NCI-H2029 (cell line): ENCODE measurements at places on chromosomes 11 and 22.

DNA sequence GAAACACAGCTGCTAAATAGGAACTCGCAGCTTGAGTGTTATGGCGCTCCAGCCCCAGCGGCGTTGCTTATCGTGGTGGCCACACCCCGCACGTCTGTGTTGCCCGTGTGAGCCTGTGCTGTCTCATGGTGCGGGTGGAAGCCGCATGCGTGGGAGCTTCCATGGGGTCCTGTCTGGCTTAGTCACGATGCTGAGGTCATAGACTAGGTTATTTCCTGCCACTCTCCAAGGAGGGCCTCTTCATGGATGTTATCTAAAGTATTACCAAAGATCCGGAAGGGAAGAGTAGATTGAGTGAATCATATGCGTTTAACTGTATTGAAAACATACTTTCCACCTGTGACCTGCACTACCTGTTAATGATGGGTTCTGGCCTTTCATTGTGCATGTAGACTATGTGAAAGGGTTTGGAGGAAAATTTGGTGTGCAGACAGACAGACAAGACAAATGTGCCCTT is 21.7 kb downstream of the CTTN start:
- DNase-seq: no peak

- no peak for DNase-seq
Measured at GRCh38 chr11:32315121-32315520, 120.2 kb downstream of the WT1 start.

DNA sequence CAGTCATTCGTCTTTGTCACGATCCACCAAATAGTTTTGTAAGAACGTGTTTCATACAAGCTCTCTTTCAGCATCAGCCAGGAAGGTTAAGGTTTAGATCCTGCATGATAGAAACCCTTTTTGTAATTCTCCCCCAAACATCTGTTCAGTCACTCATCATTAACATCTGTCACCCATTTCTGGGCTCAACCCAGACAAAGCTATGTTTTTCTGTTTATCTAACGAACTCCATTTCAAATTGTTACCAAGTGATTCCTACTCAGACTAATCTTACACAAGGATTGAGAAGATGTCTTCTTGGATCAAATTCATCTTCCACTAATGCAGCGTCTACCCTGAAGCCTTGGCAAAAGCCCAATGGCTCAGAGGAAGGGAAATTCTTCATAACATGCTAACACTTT is 58.8 kb downstream of the FZD4 start:
- DNase-seq: no peak

- no peak for DNase-seq
Measured at GRCh38 chr22:33467620-33468095, 409.5 kb upstream of the SYN3 start.

GRCh38 chr11:2902784-2903671 is 17.5 kb upstream of the CDKN1C start:
- DNase-seq: no peak

DNA sequence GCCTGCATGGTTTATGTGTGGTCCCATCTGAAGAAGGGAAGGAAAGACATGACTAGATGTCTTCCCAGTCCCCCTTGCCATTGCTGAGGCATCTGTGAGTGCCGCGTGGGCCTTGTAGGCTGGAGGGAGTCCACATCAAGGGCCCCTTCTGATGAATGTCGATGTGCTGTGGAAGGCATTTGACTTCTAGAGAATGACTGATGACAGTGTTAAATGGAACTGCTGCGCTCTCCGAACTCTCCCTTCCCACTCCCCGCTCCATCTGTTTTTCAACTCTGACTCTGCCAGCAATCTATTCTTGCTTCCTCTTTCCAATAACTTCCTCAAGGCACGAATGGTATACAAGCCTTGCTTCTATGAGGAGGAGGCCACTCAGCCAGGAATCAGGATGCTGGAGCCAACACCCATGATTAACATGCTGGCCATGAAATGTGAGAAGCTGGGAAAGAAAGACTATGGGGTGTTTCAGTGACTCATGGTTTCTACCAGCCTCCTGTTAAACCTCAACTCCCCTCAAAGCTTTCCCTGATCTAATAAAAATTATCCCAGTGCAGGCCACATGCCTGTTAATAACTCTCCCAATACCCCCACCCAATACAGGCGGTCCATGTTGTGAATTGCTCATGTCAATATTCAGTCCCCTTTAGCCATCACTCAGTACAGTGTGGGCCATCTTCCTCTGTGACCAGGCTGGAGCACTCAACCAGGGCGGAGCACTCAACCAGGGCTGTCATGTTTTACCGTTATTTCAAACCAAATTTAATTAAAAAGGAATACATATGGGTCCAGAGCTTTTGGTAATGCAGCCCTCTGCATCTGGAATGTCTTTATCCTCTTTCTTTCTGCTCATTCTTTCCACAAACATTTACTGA is 46.4 kb upstream of the TBCEL start:
- no peak for DNase-seq

DNA sequence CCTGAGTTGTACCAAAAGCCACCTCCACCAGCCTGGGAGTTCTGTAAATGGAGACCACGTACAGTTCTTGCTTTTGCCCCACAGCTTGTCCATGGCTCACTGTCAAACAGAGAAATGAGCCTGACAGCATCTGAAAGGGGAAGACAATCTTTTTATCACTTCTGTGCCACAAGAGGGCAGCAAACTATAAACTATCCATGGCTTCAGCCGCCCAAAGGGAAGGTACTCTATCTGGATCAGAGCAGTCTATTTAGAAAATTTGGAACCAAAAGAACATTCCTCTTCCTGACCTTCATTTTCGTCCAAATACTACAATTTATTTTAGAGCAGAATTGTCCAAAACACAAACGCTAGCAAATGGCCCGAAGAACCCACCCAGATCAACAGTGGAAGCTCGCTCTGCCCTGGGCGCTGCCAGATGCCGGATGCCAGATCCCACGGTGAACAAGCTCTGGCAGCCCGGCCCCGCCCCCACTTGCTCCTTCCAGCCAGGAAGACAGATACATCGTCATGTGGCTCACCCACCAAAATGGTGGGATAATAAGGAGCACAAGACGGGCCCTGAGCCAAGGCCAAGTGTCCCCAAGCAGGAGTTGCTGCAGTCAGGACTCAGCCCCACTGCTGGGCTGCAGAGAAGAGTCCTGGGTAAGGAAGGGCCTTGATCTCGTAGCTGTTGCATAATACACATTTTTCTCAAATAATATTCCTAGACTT is 23.9 kb upstream of the SCGB1A1 start:
- peak; percentile 79 for DNase-seq

- DNase-seq: no peak
Measured at GRCh38 chr11:2375964-2376551, 1.1 kb upstream of the CD81 start.

DNA sequence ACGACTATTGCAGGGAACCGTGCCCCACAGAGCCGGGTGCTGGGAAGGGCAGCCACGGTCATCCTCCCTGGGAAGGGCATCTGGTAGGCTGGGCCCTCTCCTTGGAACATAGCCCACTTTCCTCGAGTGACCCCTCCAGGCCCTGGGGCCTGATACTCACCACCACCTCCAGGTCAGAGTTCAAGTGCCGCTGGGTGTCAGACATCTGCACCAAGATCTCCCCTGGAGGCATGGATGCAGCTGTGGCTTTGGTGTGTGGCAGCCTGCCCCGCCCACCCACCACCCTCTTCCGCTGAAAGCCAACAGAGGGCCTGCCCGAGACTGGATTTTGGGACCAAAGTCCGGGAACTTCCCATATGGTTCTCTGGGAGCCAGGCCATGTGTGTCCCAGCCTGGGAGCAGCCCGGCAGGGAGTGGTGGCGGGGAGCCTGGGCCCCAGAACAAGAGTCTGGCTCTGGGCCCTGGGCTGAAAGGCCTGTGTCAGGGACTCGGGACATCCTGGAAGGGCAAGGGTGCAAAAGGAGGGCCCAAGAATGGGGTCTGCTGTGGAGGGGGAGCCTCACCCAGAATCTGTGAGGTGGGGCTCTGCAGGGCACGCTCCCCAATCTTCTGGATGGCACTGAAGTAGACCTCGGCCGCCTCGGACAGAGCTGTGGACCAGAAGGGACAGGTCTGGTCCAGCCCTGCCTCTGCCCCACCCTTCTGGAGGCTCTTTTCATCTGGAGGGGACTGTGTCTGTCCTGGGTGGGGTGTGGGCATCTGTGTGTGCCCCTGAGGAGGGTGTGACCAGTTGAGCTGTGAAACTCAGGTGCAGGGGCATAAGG is 2.6 kb downstream of the BAIAP2L2 start:
- no peak for DNase-seq

DNA sequence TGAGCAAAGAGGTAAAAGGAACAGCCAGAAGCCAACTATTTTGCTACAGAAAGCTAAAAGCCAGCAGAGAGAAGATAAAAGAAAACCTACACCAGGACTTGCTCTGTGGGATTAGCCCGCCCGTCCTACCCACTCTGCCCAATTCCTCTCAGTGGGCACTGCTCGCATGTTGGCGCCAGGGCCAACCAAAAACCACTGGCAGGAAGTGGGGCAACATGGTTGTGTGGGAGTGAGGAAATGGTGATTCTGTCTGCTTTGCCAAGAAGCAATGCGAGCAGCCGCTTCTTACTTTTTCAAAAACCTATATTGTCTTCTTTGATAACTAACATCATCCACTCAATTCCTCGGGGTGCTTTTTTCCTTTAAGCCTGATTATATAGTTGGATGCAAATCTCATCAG is 14.2 kb upstream of the APOA1 start:
- DNase-seq: no peak

GRCh38 chr22:23138584-23139435 is 3.0 kb downstream of the RSPH14 start:
- DNase-seq: no peak

DNA sequence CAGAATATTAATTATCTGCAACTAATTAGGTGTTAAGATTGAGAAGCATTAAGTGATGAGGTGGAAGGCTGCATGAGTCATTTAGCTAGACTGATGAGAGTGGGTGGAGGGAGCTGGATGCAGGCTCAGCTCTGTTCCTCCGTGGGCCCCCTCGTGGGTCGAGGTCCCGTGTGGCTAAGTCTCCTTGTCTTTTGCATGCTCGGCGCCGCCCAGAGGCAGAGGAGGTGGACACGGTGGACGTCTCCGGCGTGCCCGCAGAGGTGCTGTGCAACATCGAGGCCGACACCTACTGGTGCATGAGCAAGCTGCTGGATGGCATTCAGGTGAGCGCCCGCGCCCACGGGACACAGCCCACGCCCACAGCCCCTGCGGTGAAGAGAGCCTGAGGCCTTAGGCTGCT is 211.6 kb downstream of the TBC1D22A start:
- no peak for DNase-seq
